ENCODE measurements at places on chromosomes 13 and 19. TPM values are rescaled to one million over a fixed set of nuclear protein-coding genes. Genes with fewer than 3 reads are reported as not detected.

DNA sequence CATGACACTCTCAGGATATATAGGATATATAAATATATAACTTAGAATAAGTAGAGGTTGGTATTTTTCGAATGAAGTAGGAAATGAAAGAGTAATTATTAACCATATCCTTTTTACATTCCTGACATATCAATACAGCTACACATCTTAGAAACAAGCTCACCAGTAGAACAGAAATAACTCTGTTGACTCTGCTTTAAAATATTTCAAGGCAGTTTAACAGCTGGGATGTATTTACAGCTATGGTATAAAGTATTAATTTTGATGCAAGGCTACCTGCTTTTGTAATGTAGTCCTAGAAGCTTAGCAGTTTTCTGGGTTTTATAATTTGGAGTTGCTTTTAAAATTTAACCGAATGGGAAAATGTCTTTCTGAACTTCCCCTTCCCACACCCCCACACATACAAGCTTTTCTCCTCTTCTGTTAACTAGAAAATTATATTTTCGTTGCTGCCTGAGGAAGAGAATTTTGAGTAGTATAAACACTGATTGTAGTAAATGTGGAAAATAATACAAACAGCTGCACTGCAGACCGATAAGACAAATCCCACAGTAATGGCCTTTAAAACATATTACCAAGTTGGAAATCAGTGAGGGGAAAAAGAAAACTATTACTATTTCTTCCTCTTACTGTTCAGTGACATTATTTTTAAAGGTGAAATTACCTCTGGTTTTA is 147.7 kb downstream of the GGACT start:
- H3K27me3 ChIP-seq, result no peaks in the 10 kb centered on the region
- H3K4me3 ChIP-seq, result no peak overlapping the region
- H3K27ac ChIP-seq, result peak overlapping the region; percentile 18
- no peaks in the 10 kb centered on the region for H3K36me3 ChIP-seq
- no peak for DNase-seq
- no peaks in the 10 kb centered on the region for H3K4me1 ChIP-seq

DNA sequence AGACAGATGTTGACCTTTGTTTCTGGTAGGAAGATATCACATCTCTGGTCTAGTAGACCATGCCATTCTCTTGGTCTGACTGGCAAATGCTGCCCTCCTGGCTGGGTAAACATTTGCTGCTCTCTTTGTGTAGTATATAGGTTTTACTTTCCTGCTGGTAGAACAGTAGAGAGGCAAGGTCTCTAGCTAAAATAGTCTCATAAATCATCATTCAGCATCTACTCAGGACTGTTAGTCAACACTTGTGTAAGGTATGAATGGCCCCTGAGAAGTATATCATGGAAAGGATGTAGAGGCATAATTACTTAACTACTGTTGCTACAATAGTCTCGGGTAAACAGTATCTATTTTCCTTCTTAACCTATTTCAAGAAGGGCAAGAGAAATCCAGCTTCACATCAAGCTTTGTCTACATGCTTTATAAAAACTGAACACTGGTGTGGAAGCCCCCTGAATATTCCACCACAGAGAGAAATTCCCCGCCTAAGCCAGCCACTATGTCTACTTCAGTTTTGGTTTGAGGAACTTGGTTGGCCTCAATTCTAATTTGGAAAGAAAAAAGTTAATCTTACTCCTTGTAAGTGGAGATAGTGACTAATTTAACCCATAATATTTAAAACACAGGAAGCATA is 18.4 kb upstream of the MYCBP2 start:
- no peaks in the 10 kb centered on the region for H3K4me1 ChIP-seq
- no peaks in the 10 kb centered on the region for H3K36me3 ChIP-seq
- H3K27ac ChIP-seq, result no peak overlapping the region
- DNase-seq, result no peak
- no peak overlapping the region for H3K4me3 ChIP-seq
- no peaks in the 10 kb centered on the region for H3K27me3 ChIP-seq

DNA sequence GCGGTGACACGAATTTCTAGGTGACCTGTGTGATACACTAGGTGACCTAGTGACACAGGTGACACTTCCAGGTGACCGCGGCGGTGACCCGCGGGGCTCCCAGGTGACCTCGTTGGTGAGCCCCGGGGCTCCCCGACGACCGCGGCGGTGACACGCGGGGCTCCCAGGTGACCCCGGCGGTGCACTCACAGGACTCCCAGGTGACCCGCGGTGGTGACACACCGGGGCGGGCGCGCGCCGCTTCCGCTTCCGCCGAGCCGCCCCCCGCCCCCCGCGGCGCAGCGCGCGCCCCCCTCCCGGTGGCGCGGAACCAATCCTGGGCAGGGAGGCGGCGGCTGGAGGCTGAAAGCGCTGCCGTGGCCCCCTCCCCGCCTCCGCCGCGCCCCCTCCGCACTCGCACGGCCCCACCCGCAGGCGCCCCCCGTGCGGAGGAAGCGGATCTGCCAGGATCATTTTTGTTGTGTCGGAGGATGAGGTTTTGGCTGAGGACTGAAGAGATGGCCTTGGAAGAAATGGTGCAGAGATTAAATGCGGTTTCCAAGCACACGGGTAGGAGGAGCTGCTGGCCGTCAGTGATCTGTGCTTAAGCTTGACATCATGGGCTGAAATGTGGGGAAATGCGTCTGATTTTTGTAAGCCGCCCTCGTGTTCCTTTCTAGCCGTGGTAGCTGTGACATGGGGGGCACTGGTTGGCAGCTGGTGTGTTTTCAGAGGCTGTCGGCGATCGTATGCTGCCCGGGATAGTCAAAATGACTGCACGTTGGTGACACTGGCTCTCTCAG is at the start of gene MCF2L:
Gene MCF2L (plus strand): TSS at position 305 of the 782 bp plus-strand sequence. CDS start 166 bp downstream, at position 471.
- no peaks in the 10 kb centered on the region for H3K27me3 ChIP-seq
- peaks cover 3% of the 10 kb centered on the region for H3K4me1 ChIP-seq
- DNase-seq, result no peak
- H3K27ac ChIP-seq, result no peak within 1 kb of the TSS

The PSG7 gene
- total RNA-seq, result not detected
